Stimulated activated CD4-positive, alpha-beta T cell treated with anti-CD3 and anti-CD28 coated beads, Interleukin-2, amount 100 ng/mL, for 24 hours (primary cell): ENCODE measurements at places on chromosomes 4 and X.
A peak's percentile ranks its signal among the peaks of the same experiment; 100 is the strongest.

DNA sequence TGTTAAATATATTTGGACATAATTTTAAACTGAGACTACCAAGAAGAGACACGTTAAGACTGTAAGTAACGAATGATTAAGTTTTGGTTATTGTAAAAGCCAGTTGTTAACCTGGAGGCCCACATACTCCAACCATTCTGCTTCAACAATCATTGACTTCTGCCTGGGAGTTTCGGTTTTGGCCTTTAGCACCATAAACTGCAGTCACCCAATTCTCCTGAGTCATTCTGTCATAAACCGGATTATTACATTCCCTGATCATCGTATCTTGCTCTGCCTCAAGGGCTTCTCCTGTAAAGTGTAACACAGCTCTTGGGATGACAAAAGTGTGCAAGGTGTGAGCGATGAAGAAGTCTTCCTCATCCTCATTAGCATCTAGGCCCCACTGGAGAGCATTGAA is 46.9 kb upstream of the PABPC1L2A start:
- no peak for DNase-seq

DNA sequence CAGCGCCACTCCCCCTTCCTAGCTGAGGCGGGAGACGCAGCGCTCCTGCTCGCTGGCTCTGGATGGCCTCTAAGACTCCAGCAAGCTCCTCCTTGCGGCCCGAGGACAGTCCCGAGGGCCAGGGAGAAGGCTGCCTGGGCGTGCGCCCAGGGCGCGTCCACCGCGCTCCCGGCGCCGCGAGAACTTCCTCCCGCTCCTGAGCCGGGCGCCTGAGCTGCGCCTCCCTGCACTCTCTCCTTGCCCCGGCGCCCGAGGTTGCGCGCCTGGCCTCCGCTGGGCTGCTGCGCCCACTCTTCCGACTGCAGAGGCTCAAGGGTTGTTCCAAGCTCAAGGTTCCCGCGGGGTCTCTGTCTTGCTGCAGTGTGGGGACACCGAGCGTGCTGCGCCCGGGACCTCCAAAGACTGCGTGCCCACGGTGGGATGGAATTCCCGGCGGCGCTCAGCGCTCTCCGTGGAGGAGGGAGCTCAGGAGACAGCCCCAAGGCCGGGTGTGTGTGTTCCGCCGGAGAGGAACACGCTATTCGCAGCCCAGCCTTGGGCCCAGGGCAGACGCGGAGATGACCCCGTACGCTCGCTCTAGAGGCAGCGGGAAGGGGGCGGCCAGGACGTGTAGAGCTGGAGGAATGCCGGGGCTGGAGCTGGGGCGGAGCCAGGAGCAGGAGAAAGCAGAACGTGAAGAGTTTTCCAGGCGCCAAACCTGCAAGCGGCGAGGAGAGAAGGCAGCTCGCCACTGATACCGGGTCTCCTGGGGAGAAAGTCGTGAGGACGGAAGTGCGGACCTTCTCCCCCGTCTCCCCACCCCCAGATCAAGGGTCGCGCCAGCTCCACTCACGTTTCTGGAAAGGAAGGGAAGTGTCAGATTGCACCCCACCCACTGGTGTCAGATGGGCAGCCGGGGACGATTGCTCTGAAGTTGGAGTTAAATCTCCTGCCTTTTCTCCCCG is at the start of gene ARHGAP6:
Gene ARHGAP6 (minus strand): TSS at position 753 of the 944 bp plus-strand sequence. CDS start 1,092 bp downstream, outside the sequence.
- peak; percentile 1 for DNase-seq

GRCh38 chr4:41763729-41764128 is 15.2 kb upstream of the PHOX2B start:
- no peak for DNase-seq

DNA sequence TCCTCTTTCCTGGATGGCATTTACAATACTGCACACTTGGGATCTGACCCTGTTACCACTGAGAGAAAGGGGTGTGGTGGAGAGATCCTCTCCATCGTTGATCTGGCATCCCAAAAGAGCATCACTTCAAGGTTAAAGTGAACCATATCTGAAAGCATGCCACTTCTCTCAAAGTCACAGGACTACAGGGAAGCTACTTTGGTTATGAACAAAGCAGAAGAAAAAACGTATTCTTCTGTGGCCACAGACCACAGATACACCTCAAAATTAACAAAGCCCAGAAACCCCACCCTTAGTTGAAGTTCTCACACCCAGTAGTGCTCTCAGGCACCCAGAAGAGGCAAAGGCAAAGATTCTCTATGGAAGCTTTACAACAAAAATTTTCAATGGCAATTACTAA is 108.3 kb downstream of the JADE1 start:
- DNase-seq, result no peak

GRCh38 chrX:25819879-25820278 is 318.3 kb upstream of the MAGEB18 start:
- DNase-seq, result no peak

- no peak for DNase-seq
Observed at GRCh38 chr4:18923496-18924161, 902.1 kb upstream of the LCORL start.

DNA sequence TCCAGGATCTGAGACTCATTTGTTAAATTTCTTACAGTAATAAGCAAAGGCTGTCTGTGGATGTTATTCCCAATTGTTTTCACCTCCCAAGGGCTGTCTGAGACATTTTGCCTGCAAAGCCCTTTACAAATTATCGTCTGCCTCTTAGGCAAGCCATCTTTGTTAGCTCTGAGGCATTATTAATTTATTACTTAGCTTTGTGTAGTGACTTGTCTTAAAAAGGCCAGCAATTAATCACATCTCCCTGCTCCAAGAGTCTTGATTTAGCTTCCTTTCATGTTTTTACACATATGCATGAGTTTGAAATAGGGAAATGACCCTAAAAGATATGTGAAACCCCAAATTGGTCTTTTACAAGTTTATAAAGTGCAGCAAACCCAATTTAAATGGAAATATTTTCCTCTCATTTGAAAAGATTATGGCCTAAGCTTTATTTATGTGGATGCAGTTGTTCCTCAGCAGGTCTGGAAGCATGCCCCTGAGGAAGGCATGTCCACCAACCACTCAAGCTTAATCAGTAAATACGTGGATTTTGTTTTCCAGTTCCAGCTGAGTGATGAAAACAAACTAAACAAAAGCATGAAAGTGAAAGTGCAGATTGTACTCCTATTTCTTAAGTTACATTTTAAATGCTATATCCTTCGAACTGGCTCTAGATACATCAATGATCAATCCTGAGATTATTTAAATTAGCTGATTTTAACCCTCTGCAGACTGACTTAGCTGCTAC is 173.6 kb upstream of the LNX1 start:
- no peak for DNase-seq

- no peak for DNase-seq
Observed at GRCh38 chr4:1763550-1764080, 29.5 kb upstream of the FGFR3 start.
